RPMI7951 (cell line): ENCODE measurements at places on chromosomes 2 and 18.

DNA sequence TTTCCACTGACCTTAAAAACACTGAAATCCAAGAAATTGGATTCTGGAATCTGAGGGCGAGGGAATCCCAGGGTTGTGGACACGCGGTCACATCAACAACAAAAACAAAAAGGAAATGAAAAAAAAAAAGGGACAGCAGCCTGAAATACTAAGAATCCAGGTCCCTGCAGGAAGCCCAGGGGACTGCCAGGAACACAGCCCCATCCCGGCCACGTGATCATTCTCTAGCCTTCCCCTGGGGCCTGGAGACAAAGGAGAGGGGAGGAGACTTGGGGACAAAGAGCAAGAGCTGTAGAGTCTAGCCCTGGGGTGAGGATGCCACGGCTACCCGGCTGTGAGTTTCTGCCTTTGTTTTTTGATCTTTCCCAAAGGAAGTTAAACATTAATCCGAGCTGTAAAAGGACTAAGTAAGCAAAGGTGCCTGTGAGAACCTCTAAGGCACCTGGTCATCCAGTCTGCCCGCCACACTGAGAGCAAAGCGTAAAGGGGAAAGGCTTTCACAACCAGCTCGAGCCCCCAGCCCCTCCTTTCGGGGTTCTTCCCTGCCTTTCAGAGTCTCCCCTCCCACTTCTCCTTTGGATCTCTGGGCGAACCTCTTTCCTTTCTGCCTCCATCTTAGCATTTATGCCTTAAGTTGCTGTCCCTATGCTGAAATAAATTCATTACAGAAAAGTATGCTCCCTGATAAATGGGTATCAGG, 57.9 kb upstream of the MSH2 start:
- peak; percentile 92 for DNase-seq

DNA sequence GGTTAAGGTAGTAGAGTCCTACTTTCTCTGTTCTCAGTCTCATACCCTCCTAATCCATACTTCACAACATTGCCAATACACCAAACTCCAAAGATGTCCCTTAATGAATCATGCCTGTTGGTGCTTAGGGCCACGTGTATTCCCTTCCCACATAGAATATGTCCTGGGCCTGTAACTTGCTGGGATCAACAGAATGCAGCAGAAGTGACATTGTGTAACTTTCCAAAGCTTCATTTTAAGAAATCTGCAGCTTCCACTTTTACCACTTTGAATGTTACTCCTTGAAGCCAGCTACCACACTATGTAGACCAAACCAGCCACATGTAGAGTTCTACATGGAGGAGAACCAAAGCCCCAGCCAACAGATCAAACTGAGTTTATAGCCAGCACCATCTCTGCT, 58.5 kb upstream of the ARHGAP15 start:
- DNase-seq, result no peak

GRCh38 chr18:22063102-22063501, 106.3 kb upstream of the GATA6 start:
- DNase-seq, result no peak

GRCh38 chr2:237698358-237698694, 70.9 kb downstream of the LRRFIP1 start:
- no peak for DNase-seq

DNA sequence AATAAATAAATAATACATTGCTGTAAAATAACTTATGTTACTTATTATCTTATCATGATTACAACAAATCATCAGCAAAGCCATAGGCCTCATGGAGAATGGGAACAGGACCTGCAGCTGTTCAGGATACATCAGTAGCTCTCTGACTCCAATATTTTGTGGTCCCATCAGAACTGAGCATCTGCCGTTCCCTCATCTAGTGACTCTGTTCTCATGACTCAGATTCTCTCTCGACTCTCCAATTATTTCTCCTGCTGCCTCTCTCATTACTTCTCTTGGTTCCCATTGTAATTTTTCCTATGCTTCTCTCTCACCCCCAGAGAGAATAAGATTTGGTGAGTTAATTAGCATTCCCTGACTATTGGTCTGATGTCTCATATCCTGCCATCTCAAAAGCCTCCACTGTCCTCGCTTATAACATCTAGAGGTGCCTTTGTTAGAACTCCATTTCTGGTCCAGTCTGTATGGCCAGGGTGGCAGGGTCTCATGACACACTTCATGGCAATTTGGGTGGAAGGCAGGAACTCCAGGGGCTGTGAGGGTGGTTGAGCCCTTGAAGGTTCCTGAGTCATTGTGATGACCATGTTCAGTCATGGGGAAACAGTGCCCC, 78.0 kb upstream of the TANC1 start:
- peak; percentile 44 for DNase-seq

- no peak for DNase-seq
Observed at GRCh38 chr2:45373534-45373933, 237.5 kb downstream of the SRBD1 start.

DNA sequence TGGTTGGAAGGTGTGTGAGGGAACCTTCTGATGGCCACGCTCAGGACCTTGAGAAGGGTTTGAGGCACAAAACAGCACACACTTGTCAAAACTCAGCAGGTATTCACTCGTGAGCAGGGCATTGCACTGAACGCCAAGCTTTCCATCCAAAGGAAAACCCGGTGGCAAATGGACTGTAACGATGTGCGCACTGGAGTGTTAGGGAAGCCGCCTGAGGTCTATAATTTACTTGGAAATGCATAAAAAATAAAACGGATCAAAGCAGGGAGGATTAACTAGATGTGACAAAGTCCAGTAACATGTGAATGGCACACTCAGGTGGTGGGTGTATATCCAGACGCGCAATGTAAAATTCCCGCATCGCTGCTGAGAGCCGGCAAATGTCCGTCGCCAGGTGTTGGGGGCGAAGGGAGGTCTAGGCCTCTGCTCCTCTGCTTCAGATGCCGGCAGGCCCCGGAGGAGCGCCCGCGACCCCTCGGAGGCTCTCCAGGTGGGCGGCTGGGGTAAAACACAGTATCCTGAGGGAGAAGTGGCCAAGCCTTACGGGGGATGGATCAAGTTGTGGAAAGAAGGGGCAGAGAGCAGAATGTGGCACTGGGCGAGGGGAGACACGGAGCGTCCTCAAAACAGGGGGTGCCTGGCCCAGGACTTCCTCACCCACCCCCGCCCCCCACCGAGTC, 15.3 kb downstream of the HES6 start:
- DNase-seq, result no peak

DNA sequence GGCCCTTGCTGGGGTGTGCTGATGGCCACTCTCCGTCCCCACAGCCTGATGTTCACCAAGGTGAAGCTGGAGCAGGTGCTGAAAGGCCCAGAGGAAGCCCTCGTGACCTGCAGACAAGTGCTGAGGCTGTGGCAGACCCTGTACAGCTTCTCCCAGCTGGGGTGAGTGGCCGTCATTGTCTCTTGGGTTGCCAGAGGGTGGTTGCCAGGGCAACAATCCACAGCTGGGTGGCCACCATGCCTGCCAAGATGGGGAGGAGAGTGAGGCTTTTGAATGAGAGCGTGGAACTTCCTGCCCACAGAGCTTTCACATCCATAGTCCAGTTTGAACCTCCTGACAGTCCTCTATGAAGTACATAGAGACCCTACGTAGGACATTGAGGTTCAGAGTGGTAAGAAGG, 108.8 kb downstream of the STPG4 start:
- DNase-seq, result peak; percentile 73

GRCh38 chr18:35743916-35744315, 162.4 kb downstream of the GALNT1 start:
- DNase-seq, result no peak

GRCh38 chr2:231761735-231762134, 19.3 kb downstream of the PDE6D start:
- DNase-seq, result no peak

DNA sequence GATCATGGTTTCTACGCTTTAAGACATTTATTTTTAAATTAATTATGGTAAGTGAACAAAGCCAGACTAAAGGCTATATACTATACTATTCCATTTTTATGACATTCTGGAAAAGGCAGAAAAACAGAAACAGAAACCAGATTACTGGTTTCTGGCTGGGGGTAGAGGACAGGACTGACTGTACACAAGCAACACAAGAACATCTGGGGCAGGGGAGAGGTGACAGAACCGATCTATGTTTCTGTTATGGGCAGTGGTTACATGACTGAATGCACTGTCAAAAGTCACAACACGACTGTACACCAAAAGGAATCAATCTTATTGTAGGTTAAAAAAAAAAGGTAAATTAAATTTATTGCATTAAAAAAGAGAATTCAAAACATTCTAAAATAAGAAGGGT, 64.7 kb downstream of the PTPN2 start:
- no peak for DNase-seq

DNA sequence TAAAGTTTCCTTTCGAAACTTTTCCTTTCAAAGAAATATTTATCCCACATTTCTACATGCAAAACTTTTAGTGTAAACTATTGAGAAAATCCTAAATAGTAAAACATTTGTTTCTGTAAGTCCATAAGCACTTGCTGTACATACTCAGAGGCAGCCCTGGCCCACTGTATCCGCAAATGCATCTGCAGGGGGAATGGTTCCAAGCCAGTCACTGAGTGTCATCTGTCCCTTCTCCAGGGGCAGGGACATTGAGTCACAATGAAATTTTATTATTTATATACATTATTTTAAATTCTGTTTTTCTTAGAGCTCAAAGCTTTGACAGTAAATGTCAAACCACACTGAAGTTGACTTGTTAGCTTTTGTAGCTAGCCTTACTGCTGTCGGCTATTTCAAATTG, 367.2 kb downstream of the MTX2 start:
- DNase-seq, result no peak
